ENCODE measurements at places on chromosomes 2 and 18.

- DNase-seq: no peak
Measured at GRCh38 chr2:50419778-50420177, 612.2 kb downstream of the NRXN1 start.

DNA sequence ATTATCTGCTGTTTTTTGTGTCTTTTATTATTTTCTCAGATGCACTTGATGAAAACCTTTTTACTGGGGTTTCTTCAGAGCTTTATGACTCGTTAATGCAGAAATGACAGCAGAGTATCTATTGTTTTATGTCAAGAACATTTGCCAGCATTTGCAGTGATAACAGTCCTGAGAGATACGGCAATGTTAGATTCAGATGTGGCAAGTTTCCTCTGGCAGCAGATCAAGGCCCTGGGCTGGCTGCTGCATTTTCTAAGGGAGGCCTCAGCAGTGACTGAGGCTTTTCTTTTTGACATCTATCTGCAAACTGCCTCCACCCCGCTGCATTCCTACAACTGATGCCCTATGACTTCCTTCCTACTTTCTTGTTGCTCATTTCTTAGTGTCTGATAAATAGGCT lies 40.2 kb downstream of the EFEMP1 start:
- DNase-seq: no peak

DNA sequence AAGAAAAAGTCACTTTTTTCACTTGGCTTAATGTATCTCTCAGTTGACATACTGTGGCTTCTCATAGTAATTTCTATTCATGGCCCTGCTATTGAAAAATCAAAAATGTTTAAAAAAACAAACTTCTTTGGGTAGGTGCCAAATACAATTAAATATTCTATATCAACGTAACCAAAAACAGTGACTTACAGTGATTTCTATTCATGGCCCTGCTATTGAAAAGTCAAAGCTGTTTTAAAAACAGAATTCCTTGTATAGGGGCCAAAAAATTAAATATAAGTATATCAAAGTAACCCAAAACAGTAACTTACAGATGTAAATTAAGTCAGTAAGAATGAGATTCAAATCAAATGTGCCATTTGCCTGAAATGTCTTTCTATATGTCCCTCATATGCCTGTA lies 31.4 kb upstream of the CD302 start:
- DNase-seq: no peak

GRCh38 chr18:7524786-7525185 lies 42.3 kb upstream of the PTPRM start:
- DNase-seq: no peak

DNA sequence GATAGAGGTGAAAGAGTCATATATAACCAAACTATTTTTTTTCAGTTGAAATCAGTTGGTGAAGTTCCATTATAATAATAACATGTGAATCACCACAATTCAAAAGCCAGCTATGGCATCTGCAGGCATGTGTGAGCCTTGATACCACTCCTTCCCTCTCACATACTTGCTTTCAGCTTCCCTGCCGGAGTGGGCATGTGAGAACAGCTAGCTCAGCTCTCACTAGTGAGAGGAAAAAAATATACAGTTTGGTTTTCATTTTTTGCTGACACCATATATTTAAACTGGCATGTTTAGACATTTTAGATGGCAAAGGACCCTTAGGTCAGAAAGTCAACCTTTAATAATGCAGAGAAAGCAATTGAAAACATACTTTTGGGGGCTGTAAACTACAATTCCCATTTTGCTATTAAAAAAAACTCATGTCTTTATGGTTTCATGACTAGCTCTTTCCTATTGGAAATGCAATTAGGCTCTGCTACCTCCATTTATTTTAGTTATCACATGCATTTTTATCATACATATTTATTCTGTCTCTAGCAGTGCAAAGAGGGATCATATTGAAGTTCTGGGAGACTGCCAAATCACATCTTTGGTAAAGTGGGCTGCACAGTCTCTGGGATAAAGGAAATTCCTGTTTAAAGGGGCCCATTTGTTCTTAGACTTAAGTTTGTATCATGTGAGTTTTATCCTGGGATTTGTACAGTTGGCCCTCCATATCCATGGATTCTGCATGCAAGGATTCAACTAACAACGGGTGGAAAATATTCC lies 33.2 kb upstream of the SLC40A1 start:
- no peak for DNase-seq

- DNase-seq: no peak
Measured at GRCh38 chr18:7923105-7923504, 356.0 kb downstream of the PTPRM start.

DNA sequence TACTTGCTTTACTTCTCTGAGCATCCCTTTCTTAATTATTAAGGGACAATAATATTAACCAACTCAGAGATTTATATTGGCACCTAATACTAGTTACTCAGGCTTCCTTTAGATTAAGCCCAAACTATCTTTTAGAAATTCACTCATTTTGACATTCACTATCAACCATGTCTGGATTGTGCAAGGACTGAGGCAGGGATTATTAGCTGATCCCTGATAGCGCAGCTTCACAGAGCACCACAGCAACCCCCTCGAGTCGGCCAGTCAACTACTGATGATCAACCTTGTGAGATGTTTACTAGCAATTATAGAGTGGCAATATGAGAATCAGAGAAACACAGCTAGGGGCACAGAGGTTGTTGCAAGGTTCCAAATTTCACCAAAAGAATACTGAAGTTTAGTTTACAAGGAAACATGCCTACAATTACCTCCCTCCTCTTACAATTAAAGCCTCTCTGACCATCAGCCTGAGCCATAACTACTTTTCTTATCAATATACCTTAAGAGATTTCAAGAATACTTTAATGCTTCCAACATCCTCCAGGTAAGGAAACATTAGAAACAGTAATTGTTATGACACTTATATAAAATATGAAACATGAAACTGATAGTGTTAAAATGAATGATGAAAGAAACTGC lies 191.6 kb downstream of the TCF4 start:
- DNase-seq: no peak

- DNase-seq: no peak
Measured at GRCh38 chr2:40369267-40370006, 82.5 kb downstream of the SLC8A1 start.

- DNase-seq: no peak
Measured at GRCh38 chr2:150672311-150672710, 184.8 kb upstream of the RND3 start.

DNA sequence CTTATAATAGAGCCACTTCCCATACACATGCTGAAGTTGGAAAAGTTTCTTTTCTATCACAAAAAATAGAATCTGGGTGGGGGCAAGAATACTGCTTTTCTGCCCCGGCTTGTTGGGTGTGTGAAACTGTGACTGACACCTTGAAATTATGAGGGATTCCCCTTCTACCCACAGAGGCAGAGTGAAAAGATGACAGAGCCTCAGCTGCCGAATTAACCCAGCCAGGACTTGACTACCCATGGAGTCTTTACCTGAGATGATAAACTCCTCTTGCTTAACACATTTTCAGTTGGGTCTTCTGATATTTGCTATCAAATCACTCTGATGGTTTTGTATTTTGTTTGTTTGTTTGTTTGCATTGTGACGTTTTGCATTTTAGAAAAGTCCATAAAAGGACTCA lies 66.0 kb upstream of the PMAIP1 start:
- peak; percentile 24 for DNase-seq

DNA sequence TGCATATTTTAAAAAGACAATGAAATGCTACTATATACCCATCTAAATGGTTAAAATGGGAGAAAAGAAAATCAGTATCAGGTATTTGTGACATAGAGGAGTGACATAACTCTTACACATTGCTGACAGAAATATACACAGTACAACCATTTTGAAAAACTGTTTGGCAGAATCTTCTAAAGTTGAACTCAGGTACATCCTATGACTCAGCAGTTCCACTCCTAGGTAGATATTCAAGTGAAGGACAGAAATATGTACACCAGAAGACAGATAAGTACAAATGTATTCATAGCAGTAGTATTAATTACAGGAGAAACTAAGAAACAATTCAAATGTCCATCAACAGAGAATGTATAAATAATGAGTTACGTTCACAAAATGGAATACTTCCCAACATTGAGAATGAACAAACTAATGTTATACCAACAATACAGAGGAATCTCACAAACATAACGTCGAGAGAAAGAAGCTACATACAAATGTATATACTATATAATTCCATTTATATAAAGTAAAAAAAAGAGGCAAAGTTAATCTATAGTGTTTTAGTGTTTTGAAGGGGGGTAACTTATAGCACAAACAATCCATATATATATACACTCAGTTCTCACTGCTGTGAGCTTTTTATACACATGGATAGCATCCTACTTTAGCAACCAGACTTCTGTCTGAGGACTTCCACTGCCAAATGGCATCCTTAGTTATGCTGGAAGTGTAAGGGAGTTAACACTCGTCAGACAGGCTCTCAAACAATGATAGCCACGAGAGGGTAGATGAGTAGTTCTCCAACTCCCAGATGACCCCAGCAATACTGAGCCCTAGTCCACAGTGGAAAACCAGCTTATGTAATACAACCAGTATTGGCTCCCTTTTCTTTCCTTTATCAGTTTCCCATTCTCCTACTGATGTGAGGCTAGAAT lies 172.5 kb downstream of the NBAS start:
- DNase-seq: no peak

DNA sequence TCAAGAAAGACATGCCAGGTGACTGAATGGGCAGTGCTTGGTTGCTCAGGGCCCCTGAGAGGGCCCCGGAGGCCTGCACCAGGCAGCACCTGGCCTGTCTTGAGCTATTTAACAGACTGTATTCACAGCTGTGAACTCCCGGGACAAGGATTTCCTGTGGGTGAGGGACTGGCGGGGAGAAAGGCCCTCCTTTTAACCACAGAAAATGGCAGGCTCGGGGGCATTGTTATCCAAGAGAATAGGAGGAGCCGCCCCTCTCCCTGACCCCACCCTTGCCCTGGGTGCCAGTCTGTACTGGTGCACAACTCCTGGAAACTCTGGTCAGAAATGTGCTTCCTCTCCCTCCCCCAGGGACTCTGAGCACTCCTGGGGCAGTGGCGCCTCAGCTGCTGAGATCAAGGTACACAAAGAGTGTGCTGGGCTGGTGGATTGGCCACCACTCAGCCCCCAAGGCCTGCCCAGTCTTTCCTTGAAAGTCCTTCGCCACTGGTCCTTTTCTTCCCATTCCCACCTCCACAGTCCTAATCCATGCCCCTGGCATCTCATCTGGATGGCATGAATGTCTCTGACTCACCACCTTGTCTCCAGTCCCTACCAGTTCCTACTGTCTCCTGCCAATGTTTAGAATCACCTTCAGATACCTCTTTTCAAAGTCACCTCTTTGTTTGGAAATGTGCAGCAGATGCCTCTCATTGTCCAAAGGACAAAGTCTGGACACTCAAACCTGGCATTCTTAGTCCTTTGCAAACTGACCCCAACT lies 19.6 kb upstream of the EPAS1 start:
- no peak for DNase-seq

DNA sequence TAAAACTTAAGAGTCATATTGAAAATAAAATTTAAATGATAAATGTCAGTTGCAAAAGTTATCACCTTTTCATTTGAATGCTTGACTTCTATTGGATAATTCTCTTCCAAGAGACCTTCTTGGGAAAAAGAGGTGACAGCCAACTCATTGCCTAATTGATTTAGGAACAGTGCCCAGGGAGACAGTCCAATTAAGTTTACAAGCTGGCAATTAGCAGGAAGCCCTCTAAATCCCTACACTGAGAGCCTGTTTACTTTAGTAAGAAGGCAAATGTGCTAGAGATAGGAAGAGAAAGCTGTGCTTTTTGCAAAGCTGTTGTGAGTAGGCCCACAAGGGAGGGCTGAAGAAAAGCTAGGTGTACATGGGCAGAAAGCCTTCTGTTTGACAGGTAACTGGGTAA lies 189.1 kb downstream of the WDPCP start:
- no peak for DNase-seq

GRCh38 chr2:8623576-8623957 lies 58.3 kb upstream of the ID2 start:
- no peak for DNase-seq

DNA sequence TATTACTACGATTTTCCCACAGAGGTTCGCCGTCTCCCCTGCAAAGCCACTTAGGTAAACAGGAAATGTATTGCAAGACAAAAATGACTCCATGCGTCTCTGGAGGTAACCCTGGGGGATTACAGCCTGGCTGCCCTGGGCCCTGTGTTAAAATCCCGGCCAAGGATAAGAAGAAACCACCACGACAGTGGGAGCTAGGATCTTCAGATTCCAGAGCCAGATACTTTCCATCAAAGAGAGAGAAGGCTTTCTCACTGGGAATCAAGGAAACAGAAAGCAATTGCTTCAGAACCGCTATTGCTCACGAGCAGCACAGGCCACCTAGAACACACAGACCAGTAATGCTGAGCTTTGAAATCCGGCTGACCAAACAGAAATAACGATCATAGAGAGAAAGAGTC lies 97.9 kb upstream of the ZNF516 start:
- no peak for DNase-seq

- DNase-seq: no peak
Measured at GRCh38 chr2:170019060-170019805, 158.7 kb upstream of the MYO3B start.

GRCh38 chr2:35821675-35822074 lies 533.9 kb upstream of the CRIM1 start:
- DNase-seq: no peak

DNA sequence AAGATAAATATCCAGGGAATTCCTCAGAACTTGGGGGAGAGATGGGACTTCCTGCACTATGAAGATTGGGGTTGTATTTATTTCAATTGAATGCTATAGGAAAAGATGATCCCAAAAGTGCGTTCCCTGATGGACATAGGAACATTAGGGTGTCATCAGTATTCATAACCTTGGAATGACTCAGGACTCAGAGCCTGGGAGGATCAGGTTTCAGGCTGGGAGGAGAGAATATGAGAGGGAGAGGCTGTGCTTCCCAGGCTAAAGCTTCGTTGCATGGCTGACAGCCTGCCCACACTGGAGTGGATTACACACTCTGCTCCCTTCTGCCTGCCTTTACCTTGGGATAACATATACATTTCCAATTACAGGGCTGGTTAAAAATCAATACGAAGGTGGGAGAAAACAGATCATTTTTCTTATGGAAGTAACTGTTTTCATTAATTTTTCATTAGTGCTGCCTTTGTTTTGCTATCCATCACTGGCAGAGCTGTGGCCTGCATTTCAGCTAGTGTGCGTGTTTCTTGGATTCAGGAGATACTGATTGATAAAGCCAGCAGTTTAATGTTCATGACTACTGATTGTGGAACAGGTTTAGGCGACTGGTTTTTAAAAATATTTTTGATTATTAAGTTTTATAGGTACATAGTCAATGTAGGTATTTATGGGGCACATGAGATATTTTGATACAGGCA lies 118.7 kb downstream of the KCTD1 start:
- no peak for DNase-seq

- DNase-seq: no peak
Measured at GRCh38 chr2:31018280-31018679, 120.0 kb downstream of the GALNT14 start.

- DNase-seq: peak; percentile 41
Measured at GRCh38 chr2:96265349-96265839, 403 bp downstream of the TMEM127 start.

- no peak for DNase-seq
Measured at GRCh38 chr2:64914735-64915509, 74.3 kb upstream of the SLC1A4 start.

GRCh38 chr2:238483656-238484055 lies 56.9 kb downstream of the ASB1 start:
- no peak for DNase-seq

GRCh38 chr2:191025135-191025534 lies 11.2 kb upstream of the STAT1 start:
- DNase-seq: no peak

Data from activated CD4-positive, alpha-beta T cell treated with anti-CD3 and anti-CD28 coated beads for 48 hours (primary cell).